ENCODE measurements at places on chromosomes 4 and X.

GRCh38 chr4:48667148-48667547 is 112.9 kb downstream of the FRYL start:
- no peak for DNase-seq

GRCh38 chr4:40340030-40340429 is 4.9 kb downstream of the CHRNA9 start:
- no peak for DNase-seq

DNA sequence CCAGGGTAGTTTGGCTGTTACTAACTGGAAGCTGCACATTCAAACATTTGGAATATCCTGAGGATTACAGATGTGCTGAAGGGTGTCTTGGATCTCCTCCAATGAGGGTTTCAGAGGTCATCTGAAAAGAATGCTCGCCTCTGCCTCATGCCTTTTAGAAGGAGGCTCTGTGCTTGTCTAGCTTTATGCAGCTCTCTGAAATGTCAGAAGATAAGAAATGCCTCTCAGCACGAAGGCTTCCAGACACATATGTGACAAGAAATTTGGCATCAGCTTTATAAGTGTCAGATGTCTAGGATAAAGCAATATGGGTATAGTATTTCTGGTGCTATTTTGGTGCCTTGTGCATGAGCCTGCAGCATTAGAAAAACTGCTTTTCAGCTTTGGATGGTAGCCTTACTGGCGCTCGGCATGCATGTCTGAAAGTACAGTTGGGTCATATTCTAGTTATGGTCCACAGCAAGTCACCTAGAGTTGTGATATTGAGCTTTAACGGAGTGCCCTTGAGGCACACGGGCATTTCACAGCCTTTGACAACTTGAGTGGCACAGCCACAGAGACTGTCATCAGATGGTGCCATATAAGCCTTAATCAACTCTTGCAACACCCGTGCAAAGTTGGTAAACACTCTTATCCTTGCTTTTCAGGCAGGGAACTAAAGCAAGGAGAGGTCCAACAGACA is 70.8 kb upstream of the PGRMC2 start:
- DNase-seq, result no peak

GRCh38 chr4:87235020-87235671 is 14.7 kb upstream of the KLHL8 start:
- DNase-seq, result no peak

DNA sequence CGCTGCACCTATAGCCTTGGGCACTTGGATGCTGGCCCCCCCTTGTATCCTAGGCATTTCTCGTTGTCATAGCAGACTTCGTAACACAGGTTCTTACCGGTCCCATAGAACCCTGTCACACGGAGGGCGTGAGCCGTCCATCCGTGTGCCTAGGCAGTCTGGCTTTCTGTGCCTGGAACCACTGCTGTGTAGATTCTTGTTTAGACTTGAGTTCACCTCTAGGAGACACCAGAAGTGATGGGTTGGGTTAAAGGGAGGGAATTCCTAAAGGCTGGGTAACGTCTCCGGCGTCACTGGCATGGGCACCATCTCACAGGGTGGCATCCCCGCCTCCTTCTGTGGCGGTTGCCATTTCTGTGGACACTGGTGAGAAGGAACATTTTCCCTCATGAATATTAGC is 13.5 kb upstream of the NKX1-1 start:
- DNase-seq, result no peak

- DNase-seq, result no peak
These were observed 96.3 kb downstream of the ANK2 start for GRCh38 chr4:113145519-113146291.

- no peak for DNase-seq
These were observed 282.4 kb downstream of the NR3C2 start for GRCh38 chr4:148159793-148160192.

DNA sequence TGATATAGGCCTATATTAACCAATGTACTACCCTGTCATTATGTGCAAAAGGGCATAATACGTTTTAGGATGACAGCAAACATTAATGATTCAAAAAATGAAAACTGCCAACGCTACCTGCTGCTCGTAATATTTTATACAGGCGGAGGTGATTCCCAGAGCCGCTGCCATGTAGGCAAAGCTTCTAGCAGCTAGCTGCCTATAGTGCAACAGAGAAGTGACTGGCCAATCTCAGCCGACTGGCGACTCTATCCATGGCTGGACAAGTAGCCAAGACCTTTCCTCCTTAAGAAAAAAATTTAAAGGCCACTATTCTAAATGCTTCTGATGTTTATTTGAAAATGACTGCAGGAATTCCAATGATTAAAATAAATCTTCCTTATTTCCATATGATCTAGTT is 1.9 kb downstream of the PPARGC1A start:
- no peak for DNase-seq

DNA sequence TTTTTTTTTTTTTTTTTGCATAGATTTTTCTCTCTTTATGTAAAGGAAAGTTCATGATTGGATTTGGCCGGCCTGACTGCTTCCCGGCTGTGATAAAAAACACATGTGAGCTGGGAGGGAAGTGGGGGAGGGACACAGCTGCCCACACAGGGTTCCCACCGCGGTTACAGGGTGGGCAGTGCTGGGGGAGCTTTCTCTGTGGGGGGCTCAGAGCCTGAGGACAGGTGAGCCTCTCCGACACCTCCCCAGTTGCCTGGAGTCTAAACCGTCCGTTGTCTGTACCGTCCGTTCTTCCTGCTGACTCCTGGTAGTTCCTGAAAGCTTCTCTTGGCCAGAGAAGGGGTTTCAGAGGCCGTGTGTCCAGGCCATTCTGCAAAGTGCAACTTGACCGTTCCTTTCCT is 21.8 kb downstream of the SHOX start:
- no peak for DNase-seq

DNA sequence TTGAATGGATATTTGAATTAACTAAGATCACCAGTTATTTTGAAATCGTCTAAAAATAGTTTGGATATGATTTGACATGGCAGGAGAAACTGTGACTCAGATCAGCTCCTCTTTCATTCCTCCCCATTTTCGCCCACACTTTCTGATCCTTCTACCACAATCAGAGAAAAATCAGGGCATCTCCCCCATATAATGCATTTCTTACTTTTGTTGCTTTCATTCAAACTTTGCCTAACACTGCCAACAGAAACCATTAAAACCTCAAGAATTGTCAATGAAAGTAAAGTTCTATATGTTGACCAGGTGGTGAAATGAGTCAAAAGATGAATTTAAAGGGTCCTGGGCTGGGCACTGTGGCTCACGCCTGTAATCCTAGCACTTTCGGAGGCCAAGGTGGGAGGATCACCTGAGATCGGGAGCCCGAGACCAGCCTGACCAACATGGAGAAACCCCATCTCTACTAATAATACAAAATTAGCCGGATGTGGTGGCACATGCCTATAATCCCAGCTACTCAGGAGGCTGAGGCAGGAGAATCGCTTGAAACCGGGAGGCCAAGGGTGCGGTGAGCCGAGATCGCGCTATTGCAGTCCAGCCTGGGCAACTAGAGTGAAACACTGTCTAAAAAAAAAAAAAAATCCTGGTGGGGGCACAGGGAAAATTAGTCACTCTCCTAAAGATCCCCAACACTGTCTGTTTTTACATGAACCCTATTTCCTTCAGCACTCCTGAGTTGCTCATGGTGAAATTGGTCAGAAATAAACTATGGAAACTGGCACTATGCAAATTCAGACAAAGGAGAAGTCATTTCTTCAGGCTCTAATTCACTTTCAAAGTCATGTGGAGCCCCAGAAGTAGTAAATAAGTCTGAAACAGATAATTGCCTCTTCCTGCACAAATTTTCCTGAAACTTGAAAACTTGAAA is 122.8 kb upstream of the NOCT start:
- DNase-seq, result no peak

- DNase-seq, result no peak
These were observed 57.4 kb downstream of the CCSER1 start for GRCh38 chr4:90184560-90184959.

DNA sequence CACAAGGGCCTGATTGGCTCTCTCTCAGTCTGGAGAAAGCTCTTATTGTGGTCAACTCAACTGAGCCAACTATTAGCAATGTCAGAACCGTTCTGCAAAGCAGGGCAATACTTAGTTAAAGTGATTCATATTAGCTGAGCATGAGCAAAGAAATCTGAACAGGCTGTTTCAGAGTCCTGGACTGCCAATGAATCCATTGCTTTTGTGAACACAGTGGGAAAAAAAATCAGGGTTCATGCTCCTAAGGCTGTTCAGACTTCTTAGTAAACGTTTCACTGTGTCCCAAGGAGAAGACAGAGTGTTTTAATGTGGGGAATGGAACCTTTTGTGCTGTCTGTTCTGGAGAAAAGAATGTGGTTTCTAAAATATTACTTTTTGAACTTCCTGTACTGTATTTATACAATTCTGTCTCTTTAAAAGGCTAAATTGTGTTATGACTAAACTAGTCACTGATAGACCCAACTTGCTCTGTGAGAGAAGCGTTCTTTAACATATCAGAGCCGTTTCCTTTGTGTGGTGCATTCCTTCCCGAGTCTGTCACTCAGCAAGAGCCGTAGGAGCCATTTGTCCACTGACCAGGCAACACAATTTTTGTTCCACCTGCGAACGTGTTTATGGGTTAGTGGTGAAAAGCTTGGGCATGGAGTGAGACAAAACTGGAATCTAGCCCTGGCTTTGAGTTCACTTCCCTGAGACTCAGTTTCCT is 366.1 kb downstream of the FBXO8 start:
- DNase-seq, result no peak

GRCh38 chr4:75686346-75686745 is 13.1 kb upstream of the G3BP2 start:
- DNase-seq, result no peak

DNA sequence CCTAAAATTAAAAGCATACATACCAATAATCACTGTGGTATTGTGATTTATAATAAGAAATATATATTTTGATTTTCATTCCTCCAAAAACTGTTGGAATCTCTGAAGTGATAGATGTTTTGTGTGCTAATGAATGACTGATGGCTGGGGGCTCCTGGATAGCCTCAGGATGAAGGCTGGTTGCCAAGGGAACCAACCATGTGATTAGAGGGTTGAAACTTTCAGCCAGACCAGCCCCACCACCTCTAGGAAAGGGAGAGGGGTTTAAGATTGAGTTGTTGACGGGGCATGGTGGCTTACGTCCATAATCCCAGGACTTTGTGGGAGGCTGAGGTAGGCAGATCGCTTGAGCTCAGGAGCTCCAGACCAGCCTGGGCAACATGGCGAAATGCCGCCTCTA is 34.0 kb downstream of the HS6ST2 start:
- no peak for DNase-seq

DNA sequence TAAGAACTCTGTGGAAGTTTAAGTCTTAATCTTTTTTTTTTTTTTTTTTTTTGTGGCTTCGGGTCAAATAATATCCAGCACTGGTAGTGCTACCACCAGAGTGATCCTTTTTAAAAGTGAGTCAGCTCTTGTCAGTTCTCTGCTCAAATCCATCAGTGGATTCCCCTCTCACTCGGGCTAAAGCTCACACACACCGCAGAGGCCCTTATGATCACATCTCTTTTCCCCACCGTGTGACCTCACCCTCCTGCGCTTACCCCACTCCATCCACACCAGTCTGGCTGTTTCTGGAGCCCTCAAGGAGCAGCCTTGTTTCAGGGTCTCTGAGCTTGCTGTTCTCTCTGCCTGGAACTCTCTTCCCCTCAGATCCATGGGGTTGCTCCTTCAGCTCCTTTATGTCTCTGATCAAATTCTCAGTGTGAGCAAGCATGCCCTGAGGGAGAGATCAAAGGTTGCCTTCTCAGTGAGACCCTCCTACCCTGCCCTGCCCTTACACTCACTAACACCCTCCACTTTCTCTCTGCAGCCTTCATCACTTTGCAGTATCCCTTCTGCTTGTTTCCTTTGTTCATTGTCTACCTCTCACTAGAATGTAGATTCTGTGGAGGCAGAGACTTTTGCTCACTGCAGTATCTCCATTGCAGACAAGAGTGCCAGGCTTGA is 19.8 kb upstream of the BEND4 start:
- DNase-seq, result no peak

DNA sequence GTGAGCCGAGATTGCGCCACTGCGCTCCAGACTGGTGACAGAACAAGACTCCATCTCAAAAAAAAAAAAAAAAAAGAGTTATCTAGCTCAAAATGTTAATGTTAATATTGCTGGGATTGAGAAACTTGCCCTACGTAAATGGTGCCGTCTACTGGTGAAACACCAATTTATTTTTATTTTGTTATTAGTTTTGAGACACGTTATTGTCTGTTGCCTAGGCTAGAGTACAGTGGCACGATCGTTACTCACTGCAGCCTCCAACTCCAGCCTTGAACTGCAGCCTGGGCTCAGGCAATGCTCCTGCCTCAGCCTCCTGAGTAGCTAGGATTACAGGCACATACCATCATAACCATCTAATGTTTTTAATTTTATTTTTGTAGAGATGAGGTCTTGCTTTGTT is 262.8 kb downstream of the BMPR1B start:
- no peak for DNase-seq

DNA sequence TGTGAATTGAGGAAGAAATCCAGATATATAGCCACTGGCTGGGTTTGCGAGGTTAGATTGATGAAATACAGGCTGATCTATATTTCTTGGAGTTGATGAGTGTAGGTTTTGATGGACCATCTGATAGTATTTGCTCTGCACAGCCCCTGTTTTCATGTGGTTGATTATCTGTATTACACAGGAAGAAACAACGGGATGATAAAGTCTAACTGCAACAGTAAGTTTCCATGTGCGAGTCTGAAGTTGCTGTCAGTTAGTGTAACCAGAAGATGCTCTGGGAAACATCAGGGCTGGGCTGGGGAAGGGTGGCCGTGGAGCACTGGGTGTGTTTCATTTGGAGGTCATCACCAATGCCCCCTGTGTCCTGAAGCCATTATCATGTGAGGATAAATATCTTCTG is 148.4 kb upstream of the SFRP2 start:
- no peak for DNase-seq

GRCh38 chr4:183905593-183906488 is 734 bp downstream of the STOX2 start:
- no peak for DNase-seq

- DNase-seq, result no peak
These were observed 445.2 kb downstream of the SH2D1A start for GRCh38 chrX:124791492-124792095.

DNA sequence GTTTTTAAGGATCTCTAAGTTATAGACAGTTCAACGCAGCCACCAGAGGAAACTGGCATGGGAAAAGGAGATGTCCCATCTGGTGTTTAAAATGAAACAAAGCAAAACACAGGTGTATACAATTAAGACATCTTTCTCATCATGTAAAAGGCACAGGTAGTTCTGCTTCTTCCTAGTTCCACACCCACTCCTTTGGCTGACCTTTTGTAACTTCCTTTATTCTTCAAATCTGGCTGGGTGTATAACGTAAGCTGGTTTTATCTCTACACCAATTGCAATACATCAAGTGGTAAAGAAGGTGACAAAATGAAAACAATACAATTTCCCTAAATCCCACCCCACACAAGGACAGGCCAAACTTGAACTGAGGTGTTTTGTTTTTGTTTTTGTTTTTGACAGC is 27.3 kb upstream of the FBXW7 start:
- DNase-seq, result no peak

- no peak for DNase-seq
These were observed 202.7 kb downstream of the BANK1 start for GRCh38 chr4:101993002-101993841.

DNA sequence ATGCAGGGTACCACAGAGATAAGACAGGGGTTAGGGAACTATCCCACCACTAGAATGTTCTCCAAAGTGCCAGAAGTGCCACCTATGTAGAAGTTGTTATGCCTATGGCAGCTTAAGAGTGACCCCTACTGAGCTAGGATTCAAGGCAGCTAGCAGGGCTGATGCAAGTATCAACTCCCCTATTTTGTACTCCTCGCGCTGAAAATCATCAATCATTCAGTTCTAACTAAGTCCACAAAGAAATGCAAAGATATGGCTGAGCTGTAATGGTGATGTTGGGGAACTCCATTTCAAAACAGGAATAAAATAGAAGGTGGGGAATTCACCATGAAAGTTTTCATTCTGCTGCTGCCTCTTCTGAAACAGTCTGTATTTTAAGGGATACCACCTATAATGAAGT is 13.8 kb downstream of the ACSL4 start:
- no peak for DNase-seq
